ENCODE measurements at places on chromosomes 6 and 20.

DNA sequence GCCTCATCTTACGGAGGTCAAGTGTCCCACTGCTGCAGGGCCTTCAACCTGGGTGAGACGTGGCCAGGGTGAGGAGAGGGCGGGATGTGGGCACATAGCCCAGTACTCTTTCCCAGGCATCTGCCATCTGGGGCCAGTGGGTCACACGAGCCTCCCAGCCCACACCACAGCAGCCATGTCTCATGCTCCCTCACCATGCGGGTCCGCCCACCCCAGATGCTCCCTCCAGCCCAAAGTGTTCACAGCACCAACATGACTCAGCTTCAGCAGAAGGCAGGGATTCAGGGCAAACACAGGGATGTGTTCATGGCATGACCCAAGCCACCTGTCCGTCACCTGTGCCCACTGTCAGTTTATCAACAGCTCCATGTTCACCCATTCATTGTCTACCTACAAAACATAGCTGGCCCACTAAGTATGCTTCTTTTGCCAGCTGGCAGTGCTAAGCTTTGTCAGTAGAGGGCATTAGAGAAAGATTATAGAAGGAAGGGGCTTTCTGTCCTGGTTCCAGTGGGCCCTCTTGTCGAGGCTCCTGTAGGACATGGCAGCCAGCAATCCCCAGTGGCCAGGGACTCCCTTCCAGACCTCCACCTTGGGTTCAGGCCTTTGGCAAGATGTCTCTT lies 109.2 kb downstream of the FOXF2 start:
- no peak for DNase-seq

DNA sequence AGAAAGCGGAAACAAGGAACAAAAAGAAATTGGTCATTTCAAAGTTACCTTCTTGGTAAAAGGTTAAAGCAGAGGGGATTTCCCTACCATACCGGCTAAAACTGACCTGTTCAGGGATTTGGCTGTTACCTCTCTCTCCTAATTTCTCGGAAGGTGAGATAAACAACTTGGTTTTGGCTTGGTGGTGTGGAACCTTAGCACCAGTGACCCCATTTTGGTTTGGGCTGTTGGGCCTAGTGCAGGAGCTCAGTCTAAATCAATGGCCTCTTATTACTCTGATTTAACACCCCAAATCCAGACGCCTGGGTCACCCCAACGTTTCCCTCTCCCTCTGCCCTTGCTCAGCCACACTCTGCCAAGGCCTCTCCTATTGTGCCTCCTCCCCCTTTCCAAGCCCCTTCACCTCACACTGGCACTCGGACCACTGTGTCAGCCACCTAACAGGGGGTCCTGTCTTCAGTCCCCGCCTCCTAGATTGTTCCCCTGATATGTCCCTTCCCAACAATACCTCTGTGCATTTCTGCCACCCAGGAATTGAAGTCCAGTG lies 8.3 kb downstream of the NCR2 start:
- DNase-seq = no peak

DNA sequence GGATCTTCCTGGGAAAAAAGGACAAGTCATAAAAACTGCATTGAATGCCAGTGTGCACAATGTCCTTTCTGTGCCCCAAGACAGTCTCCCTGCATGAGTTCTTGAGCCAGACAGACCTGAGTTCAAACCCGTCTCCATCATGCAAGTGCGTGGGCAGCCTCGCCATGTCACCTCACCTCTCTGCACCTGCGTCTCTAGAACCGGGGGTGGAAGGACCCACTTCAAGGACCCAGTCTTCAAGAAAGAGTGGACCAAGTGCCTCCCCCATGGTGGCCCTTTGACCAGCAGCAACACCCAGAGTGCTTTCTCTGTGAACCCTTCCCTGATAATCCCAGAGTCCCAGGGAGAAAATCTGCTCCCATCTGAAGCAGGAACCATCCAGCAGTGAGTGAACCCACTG lies 23.5 kb upstream of the ANGPT4 start:
- no peak for DNase-seq

- peak; percentile 90 for DNase-seq
Observed at GRCh38 chr6:158536891-158537798, 22.7 kb upstream of the TMEM181 start.

GRCh38 chr20:5919626-5920544 lies 30.4 kb downstream of the TRMT6 start:
- no peak for DNase-seq

- DNase-seq = peak; percentile 90
Observed at GRCh38 chr6:149317644-149318571, at the start of gene TAB2. TSS of gene TAB2 (plus strand) at chr6:149317712. CDS start at chr6:149369998, 52,286 bp downstream.

GRCh38 chr6:25448965-25449538 lies 169.9 kb downstream of the CARMIL1 start:
- no peak for DNase-seq

DNA sequence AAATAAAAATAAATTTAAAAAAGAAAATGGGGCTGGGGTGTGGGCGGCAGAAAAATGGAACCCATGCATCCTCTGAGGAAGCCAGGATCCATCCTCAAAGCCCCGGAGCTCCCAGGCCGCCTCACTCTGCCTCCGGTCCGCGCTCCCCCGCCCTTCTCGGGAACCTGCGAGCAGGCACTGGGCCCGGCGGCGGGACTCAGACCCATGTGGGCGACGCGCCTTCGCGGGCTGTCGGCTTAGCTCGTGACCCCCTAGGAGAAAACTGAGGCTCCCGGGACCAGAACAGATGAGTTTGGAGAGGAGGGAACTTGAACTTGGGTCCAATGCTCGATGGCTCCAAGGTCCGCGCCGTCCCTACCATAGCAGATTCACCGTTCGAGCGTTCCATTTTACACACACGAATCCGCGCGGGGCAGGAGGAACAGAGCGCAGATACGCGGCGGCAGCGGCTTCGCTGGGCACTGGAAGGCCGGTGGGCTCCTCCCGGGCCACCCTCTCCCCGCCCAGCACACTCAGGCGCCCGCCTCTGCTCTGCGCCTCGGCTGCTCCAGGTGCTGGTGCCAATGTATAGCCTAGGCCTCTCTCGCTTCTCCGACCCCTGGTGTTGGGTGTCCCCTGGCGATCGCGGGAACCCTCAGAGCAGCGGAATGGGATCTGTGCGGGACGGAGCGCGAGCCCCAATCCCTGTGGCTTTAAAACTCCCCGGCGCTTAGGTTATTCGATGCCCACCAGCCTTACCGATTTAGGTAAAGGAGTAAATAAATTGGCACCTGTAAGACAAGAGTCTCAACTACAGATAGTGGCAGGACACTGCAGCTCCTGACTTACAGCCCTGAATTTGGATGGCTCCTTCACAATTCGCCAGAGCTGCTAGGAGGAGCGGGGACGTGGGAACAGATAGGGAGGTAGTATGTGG lies 39.2 kb downstream of the DPPA5 start:
- DNase-seq = no peak

GRCh38 chr6:106757267-106757666 lies 127.9 kb downstream of the QRSL1 start:
- peak; percentile 73 for DNase-seq

GRCh38 chr20:63577317-63577894 lies 3.4 kb upstream of the HELZ2 start:
- no peak for DNase-seq

DNA sequence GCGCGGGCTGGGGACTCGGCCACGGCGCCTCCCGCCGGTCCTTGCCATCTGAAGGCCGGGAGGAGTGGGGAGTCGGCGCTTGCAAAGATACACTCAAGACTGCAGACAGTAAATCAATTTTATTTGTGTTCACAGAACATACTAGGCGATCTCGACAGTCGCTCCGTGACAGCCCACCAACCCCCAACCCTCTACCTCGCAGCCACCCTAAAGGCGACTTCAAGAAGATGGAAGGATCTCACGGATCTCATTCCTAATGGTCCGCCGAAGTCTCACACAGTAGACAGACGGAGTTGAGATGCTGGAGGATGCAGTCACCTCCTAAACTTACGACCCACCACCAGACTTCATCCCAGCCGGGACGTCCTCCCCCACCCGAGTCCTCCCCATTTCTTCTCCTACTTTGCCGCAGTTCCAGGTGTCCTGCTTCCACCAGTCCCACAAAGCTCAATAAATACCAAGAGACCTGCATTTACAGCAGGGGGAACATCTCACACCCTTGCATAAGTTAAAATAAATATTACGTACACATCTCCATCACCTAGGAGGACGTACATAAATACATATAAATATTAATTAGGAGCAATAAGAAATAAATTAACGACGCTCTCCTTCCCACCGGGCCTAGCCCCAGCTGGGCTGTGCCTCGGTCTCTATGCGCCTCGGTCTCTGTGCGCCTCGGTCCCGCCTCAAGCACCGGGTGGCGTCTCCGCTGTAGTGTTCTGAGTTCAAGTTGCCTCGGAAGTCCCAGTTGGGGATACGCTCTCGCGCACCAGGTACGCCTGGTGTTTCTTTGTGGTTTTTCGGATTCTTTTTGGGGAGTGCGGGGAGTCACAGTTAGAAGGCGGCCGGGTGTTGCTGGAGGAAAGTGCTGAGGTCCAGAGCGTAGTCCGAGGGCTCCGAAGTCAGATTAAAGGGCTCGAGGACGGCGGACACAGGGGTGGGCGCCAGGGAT lies 889 bp upstream of the FLOT1 start:
- no peak for DNase-seq

DNA sequence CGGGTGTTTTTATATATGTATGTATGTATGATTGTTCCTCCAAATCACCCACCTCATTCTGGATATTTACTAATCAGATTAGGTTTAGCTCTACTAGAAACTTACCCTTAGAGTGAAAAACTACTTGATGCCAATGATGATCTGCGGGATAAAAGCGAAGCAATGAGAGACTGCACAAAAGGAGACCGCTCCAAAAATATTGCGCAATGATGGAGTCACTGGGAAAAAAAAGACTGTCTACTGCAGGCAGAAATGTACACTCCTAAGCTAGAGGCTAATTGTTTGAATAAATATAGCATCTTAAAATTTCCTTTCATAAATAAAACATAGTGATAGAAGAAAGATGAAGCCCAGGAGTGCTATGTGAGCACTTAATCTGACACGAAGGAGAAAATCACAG lies 7.3 kb downstream of the RAB32 start:
- no peak for DNase-seq

GRCh38 chr6:25883536-25883935 lies 9.5 kb upstream of the SLC17A3 start:
- DNase-seq = no peak

DNA sequence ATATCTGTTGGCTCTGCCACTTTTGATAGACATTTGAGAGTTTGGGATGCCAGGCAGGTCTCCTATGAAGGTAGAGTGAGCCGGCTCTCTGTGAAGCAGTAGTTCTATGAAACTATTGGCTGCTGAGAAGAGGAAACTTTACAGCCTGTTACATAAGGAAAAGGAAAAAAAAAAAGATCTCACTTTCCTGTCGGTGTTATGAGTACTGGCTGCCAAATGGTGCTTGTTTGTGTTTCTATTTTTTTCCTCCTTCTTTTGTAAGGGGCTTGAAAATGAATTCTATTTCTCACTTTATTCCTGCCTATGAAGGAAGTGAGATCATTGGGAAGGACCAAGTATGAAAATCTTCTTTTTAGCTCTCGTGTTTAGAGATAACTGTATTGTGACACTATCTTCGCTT lies 73.1 kb upstream of the CLDN20 start:
- DNase-seq = no peak

DNA sequence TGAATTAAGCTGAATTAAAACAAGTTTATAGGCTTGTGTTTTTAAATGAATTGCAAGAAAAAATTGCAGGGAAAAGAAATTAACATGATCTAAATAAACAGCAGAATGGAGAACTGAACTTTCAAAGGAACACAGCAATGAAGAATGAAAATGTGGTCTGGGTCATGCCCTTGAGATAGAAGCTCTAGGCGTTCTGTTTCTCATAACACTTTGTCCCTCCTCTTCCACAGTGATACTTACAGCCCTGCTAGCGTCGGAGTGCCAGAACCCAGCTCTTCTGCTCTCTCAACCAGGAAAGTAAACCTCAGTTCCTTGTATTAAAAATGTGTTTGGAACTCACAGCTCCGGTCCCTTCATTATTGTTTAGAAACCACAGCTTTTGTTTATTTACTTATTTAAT lies 11.4 kb downstream of the HMGCLL1 start:
- DNase-seq = no peak

GRCh38 chr6:11431455-11431937 lies 106.1 kb upstream of the TMEM170B start:
- DNase-seq = no peak

- no peak for DNase-seq
Observed at GRCh38 chr20:25011261-25011660, 18.7 kb upstream of the APMAP start.

- DNase-seq = no peak
Observed at GRCh38 chr20:5667705-5668528, 82.3 kb upstream of the SHLD1 start.

- DNase-seq = no peak
Observed at GRCh38 chr20:43586641-43587040, 4.1 kb upstream of the IFT52 start.

DNA sequence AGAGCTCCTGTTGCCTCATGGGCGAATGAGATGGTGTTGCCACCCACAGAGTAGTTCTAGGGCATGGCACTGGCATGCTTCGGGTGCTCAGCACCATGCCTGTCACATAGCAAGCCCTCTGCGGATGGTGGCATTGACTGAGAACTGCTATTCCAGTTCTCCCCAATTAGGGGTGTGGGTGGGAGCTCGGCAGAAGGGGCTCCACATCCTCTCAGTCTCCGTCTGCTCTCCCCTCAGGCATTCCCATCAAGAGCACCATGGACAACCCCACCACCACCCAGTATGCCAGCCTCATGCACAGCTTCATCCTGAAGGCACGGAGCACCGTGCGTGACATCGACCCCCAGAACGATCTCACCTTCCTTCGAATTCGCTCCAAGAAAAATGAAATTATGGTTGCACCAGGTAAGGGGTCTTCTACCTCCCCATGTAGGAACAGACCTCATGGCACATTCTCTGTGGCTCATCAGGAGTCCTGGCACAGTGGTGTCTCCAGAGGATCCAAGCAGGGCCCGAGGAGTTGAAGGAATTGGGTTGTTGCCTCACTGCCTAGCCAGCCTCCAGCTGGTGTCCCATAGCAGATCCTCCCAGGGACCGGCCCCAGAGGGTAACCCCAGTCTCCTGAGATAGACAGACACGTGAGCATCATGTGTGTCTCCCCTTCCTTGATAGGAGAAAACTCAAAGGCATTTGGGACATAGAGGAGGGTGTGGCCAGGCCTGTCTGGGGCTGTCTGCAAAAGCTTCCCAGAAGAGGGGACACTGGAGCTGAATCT lies 18.4 kb downstream of the DYNLRB1 start:
- DNase-seq = no peak

DNA sequence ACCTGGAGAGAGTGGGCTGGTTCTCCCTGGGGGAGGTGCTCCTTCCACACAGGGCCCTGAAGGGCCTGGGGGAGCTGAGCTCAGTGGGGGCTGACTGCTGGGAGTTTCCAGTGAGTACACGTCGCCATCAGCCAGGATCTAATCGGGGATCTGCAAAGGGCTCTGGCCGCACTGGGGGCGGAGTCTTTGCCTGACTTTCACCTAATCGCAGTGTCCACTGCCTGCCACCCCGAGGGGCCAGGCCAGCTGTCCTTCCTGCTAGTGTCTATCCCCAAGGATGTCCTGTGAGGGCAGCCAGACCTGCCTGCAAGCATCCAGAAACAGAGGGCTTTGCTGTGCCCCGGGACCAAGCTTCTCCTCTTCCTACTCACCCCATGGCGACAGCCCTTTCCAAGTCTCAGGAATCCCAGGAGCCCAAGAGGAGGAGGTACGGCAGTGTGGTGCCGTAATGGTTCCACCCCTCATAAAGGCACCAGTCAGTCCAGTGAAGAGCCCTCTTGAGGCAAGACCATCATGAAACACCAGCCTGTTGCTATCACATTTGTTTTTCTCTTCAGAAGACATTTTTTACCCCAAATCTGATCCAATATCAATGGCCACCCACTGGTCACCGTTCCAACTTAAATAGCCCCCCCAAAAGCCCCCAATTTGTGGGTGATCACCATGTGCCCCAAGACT lies 243.1 kb upstream of the ECI2 start:
- DNase-seq = no peak

All from NCI-H1417 (cell line).